ENCODE measurements at places on chromosomes 4 and X.

DNA sequence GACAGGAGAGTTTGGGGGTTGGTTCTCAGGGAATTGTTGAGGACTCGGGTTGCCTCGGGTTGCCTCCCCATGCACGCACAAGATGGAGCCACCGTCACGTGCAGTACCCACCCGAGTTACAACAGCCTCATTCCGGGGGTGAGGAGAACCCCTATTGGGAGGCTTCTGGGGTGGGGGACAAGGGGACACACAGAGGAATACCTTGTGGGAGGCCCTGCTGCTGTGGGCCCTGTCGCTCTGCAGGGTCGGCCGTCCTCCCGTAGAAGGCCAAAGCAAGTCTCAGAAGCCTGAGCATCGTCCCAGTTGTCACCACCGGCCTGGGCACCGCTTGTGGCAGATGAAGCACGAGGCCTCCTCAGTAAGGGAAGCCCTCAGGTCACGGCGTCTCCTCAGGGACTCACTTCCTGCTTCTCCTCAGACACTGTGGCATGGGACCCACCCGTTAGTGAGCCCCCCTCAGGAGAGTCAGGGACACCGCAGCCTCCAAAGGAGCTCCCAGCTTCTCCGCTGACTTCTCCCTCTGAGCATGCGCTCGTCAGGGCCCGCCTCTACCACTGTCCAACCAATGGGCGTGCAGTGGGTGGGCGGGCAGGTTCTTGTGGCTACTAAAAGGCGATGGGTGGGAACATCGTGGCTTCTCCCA lies at the start of gene CT55:
TSS of gene CT55 (minus strand) at position 522 of the 643 bp plus-strand sequence. CDS start at position 295, 227 bp downstream.
- DNase-seq, result no peak

- DNase-seq, result no peak
These were observed 119.6 kb downstream of the PPP3CA start for GRCh38 chr4:101227715-101228114.

GRCh38 chr4:99390055-99390454 lies 37.5 kb upstream of the ADH1C start:
- no peak for DNase-seq

DNA sequence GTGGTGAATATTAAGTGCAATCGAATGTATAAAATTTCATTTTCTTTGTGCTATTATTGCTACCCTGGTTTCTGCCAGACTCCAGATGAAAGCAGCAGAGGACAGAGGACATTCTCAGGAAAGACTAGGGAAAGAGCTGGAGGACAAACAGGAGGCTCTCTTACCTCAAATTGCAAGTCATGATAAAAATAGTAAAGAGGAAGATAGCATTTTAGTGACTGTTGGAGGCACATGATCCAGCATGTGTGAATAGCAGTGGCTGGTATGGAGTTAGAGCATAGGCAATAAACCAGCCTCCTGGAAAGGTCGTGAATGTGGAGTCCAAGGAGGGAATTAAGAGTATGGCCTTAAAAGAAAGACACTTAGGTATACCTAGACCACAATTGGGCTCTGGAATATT lies 1040.0 kb downstream of the STPG2 start:
- no peak for DNase-seq

GRCh38 chr4:187608001-187608421 lies 387.6 kb upstream of the ZFP42 start:
- peak; percentile 67 for DNase-seq

DNA sequence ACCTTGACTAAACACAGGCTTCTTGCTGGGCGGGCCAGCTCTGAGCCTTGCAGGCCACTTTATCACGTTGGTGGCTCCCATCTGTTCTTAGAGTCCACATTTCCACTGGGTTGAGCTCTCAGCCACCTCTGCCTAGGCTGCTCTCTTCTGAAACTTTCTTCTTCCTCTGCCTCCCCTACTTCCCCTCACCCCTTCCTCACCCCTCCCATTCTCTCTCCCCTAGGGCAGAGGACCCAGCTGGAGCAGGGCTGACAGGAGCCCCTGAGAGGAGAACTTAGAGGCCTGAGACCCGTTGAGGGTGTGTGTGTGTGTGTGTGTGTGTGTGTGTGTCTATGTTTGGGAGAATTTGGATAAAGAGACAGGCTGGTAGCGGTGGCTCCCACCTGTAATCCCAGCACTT lies 19.9 kb upstream of the TMSB4X start:
- no peak for DNase-seq

DNA sequence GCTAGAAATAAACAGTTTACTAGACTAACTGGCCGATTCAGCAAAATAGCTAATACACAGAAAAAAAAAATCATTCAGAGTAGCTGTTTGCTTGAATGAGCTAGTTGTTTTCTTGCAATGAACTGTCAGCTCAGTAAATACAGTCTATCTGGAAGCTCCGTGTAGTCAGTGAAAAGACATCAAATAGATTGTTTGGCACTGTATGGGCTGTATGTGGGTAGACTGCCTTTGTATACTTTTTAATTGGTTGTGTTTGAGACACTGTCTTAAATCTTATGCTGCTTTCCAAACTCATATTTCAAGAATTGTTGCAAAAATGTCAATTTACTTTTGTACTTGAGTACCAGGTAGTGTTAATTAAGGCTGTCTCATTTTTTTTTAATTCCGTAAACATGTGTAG lies 61.6 kb upstream of the GPR174 start:
- DNase-seq, result no peak

DNA sequence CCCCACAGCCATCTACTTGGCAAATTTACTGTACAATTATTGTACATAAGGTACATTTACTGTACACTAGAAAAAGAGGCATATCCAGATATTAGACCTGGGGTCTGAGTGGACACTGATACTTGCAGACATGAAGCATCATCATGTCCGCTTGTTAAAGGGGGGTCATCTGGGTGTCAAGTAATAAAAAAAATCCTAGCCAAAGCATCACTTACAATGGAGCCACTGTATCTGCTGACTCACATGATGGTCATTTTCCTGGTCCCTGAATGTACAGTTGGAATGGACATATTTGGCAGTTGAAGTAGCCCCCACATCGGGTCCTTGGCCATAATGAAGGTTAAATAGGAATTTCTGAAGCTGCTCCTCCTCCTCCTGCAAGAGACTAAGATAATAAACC lies 228.8 kb downstream of the THOC2 start:
- no peak for DNase-seq

GRCh38 chr4:186606591-186606992 lies 51.2 kb upstream of the MTNR1A start:
- DNase-seq, result no peak

- DNase-seq, result peak; percentile 2
These were observed 34.9 kb downstream of the FTHL17 start for GRCh38 chrX:31036895-31037294.

- no peak for DNase-seq
These were observed 209.3 kb downstream of the CHIC2 start for GRCh38 chr4:53854991-53855568.

DNA sequence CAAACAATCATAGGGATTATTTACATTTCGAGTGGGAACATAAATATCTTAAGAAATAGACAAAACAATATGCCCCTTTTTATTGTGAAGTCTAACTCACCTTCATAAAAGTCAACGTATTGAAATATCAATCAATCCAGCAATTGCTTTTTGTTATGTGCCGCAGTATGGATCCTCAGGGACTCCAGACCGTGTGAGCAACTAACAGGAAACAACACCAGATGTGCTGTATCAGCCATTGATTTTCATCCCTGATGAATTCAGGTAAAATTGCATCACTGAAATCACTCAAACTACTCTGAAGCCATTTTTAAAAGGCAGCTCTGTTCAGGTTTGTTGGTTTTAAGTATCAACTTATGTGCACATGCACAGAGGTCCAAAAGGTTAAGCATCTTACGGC lies 197.3 kb upstream of the FAT1 start:
- DNase-seq, result no peak

- no peak for DNase-seq
These were observed 31.4 kb downstream of the DOK7 start for GRCh38 chr4:3494462-3494871.

All from AG04449 (cell line).